Activated naive CD8-positive, alpha-beta T cell treated with anti-CD3 and anti-CD28 coated beads, Interleukin-2, amount 50 U/mL, for 16 hours (primary cell): ENCODE measurements at places on chromosomes 4 and X.

- no peak for DNase-seq
Measured at GRCh38 chr4:140395668-140396067, 22.2 kb downstream of the SCOC start.

DNA sequence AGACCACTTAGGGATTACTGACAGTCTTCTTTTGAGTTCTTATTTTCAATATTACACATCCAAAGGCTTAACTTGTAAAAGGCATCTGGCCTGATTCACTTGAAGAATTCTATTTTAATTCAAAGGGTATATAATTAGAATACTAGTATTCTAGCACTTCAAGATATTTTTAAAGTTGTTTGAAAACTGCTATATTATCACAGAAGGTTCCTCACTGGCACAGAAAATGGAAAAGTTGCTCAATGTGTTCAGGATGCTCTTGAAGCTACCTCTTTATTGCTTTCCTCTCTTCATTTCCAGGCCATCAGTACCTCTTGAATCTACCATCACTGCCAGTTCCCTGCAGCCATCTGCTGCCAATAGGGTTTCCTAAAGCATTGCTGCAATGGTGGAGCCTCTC lies 271.4 kb downstream of the KCNIP4 start:
- DNase-seq: no peak

GRCh38 chr4:105622269-105622668 lies 69.8 kb downstream of the ARHGEF38 start:
- no peak for DNase-seq

DNA sequence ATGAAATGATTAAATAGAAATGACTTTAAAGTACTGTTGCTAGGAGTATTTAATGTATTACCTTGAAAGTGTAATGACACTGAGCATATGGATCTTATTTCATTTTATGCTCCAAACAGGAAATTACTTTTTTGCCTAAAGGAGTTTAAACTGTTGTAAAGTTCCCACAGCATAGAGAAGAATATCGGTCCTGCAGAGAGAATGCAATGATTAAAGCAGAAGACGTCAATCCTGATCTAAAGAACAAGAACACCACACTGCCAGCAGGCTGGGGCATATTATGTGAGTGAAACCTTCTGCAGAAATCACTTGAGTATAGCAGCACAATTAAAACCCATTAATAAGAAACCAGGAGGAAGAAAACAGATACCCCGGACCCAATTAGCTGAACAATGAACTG lies 72.8 kb upstream of the CAMK2D start:
- DNase-seq: no peak

- DNase-seq: no peak
Measured at GRCh38 chr4:96175871-96176270, 336.0 kb downstream of the PDHA2 start.

- DNase-seq: no peak
Measured at GRCh38 chr4:28287831-28288233, 1427.2 kb downstream of the STIM2 start.

GRCh38 chrX:46850771-46851170 lies 13.9 kb downstream of the RP2 start:
- DNase-seq: no peak

- DNase-seq: no peak
Measured at GRCh38 chr4:8093587-8094274, 64.9 kb downstream of the ABLIM2 start.

DNA sequence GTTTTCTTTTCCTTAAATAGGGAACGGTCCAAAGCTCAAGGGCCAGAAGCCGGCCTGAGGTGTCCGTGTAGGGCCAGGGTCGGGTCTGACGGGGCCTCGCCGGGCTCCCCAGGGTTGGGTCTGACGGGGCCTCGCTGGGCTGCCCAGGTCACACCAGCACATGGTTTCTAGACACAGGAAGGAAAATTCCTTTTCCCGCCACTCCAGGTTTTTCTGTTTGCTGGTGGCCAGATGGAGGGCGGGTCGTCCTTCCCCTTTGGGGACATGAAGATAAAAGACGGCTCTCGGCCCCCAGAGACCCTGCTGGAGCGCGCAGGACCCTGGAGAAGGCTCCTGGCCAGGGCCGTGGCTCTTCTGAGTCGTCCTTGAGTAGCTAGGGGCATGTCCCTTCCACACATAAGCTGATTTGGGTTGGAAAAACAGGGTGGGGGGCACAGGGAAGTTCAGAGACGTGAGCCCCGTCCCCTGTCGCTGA lies 35.1 kb downstream of the PIGG start:
- no peak for DNase-seq

- DNase-seq: no peak
Measured at GRCh38 chr4:23923141-23923540, 33.3 kb upstream of the PPARGC1A start.

GRCh38 chrX:2707334-2707760 lies 16.3 kb downstream of the CD99 start:
- peak; percentile 24 for DNase-seq

- DNase-seq: no peak
Measured at GRCh38 chr4:8602686-8603430, 10.3 kb downstream of the CPZ start.

- no peak for DNase-seq
Measured at GRCh38 chr4:152992466-152992865, 56.3 kb downstream of the FHDC1 start.

DNA sequence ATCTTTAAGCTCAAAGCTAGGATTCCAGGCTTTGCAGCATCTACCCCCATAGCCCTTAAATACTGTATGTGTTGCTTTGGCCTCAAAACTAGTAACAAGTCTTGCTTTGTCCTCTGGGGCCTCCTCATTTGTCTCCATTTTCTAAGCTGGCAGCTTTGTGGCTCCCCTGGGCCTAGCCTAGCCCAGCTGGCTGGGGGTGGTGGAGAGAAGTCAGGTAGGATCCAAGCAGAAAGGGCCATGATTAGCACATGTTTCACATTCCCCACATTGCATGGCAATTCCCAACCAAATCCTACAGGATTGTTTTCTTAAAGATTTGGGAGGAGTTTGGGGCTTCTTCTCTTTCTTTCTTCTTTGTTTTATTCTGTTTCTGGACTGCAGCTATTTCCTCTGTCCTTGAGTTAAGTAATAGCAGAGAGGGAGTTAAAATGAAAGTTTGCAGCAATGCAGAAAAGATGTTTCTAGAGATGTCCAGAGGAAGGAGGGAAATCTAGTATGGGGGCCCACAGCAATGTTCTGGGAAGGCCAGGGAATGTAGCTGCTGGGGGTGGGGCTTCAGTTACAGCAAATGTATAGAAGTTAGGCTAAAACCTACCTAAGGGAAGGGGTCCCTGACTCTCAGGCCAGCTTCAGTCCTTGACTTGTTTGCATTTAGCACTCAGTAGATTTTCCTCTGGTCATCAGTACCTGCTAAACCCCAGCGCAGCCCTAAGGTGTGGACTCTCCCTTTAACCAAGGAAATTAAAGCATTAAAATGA lies 92.1 kb downstream of the SHROOM4 start:
- DNase-seq: no peak

DNA sequence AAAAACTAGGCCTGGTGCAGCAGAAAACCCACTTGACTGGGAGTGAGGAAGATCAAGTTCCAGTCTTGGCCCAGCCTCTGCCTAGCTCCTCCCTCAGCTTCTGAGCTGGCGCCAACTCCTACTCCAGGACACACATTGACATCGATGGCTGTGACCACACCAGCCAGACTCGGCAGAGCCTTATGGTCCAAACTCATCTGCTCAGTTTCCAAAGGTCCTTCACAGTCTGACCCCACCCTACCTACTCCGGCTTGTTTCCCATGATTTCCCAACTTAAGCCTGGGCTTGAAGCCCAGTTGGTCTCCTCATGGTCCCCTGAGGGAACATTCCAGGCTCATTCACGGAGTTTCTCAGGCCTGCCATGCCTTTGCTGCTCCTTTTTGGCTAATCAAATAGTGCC lies 10.1 kb downstream of the ELF4 start:
- DNase-seq: no peak

DNA sequence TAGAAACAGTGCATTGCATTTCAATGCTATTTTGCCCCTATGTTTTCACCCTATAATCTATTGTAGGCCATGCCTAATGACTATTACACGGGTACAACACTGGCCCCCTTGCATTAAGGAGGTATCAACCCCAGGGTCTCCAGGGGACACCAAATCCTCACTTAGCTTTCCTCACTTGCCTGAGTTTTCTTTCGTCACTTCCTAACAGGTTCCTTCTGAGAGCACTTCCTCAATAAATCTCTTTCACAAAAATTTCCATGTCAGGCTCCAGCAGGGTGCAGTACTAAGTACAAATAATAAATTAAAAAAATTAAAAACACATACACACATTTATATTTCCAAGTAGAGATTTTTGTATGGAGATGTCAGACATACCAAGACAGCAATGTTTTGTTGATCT lies 165.0 kb downstream of the RBM46 start:
- DNase-seq: no peak

DNA sequence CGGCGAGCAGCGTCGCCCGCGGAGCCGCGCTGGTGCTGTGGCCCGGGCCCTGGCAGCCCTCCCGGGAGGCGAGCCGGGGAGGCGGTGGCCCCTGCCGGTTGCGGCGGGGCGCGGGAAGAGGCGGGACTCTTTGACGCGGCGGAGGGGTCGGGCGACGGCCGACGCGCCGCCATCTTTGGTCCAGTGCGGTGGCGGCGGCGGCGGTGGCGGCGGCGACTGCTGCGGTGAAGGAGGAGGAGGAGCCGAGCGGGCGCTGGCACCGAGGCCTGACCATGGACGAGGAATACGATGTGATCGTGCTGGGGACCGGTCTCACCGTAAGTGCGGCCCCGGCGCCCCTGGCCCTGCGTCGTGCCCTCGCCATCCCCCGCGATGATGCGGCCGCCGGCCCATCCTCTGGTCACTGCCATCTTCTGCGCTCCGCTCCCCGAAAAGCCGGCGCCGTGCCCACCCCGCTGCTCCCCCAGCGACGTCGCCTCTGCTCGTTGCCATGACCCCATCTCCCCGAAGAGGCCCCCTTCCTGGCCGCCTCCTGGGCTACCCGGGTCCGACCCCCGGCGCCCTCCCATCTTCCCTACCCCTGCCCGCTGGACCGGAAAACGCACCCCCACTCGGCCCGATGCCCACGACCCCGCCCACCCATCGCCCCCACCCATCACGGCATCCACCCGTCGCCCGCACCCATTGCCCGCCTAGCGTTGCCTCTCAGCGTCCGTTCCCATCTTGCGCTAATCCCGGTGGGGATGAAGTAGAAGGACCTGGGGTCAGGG lies at the start of gene GDI1:
Gene GDI1 (plus strand): TSS at position 172 of the 770 bp plus-strand sequence. CDS start 101 bp downstream, at position 273.
- DNase-seq: no peak

- no peak for DNase-seq
Measured at GRCh38 chrX:37871626-37872302, 24.4 kb upstream of the DYNLT3 start.

DNA sequence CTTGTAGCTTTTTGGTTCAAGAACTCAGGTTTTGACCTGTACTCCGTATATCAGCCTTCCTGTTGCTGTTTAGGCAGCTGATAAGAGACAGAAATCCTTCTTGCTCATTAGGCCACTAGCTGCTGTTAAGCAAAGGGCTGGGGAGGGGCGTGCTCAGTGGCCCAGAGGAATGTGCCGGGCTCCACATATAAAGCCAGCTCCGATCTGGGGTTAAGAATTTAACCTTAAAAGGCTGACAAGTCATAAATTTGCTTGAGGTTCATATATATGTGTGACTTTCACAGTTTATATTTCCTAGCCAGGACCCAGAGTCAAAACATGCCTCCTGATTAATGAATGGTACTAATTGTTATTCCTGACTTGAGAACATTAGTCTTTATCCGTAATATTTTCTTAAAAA lies 15.3 kb downstream of the GPC3 start:
- no peak for DNase-seq

- DNase-seq: no peak
Measured at GRCh38 chrX:40003428-40004245, 94.1 kb downstream of the BCOR start.

GRCh38 chr4:84672177-84672576 lies 89.2 kb downstream of the CDS1 start:
- DNase-seq: no peak

GRCh38 chrX:19566359-19567222 lies 51.3 kb upstream of the MAP3K15 start:
- DNase-seq: no peak

- DNase-seq: no peak
Measured at GRCh38 chr4:40857956-40858355, 108.2 kb downstream of the NSUN7 start.

GRCh38 chrX:103376979-103377324 lies 614 bp downstream of the BEX3 start:
- DNase-seq: no peak

GRCh38 chrX:48938721-48939425 lies 18.5 kb downstream of the OTUD5 start:
- DNase-seq: peak; percentile 58

- DNase-seq: no peak
Measured at GRCh38 chrX:39749728-39750127, 348.0 kb downstream of the BCOR start.

DNA sequence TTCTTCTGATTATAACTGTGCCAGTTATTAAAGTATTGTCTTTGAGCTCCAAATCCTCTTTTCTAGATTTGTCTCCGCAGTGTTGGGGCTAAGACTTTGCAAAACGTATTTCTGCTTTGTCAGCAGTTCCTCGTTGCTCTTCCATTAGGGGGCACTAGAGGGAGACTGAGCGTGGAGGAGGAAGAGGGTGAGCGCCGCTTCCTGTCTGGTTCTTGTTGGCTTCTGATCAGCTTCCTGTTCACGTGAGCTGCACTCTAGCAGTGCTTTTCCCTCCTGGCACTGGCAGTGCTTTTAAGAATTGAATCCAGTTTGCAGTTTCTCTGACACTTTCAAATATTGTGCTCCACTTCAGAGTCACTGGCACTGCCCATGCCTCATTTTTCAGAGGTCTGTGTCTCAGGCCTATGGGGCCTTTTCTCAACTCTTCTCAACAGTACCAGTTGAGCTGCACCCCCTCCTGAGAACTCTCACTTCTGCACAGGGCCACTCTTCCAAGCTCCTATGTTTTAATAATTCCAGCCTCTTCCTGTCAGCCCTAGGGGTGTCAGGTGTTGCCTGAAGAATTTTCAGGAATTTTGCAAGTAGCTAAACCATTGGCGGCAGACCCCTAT lies 54.4 kb upstream of the LCORL start:
- no peak for DNase-seq

- DNase-seq: no peak
Measured at GRCh38 chrX:139762400-139763183, 54.6 kb upstream of the MCF2 start.

DNA sequence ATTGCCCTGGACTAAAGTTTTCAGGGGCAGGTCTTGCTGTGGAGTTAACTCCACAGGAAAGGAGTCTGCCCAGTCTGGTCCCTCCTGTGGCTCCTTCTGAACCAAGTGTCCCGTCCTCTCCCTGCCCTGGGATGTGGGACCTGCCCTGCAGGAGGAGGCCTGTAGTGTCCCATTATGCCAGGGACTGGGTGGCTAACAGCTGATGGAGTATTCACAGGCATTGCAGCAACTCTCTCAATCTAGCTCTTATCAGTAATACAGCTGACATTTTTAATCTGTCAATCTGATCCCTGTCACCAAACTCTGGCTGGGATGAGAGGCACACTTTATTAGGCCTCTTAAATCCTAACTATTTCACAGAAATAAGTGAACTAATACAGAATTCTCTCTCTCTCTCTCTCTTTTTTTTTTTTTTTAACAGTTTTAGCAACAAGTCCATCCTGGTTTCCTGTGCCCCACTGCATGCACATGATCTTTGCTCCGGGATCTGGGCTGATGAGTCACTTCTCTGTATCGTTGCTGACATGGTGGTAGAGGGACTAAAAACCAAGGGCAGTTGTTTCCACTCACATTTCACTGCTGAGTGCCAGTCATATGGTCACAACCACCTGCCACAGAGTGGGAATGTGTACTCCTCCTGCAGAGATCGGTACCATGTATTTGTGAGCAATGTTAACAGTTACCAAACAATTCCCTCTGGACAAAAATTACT lies 39.1 kb downstream of the HAND2 start:
- no peak for DNase-seq
